Spleen (tissue), 13 donors: ENCODE measurements at places on chromosomes 3 and 15. TPM values are rescaled to one million over a fixed set of nuclear protein-coding genes. Genes with fewer than 3 reads are reported as not detected.

KIF23 gene
- polyA plus RNA-seq = 3.1 TPM

SOX2 gene
- 0.02 TPM for polyA plus RNA-seq

HCN4 gene
- not detected for polyA plus RNA-seq

CKMT1A gene
- not detected for polyA plus RNA-seq

BCL2A1 gene
- 47.2 TPM for polyA plus RNA-seq

DNA sequence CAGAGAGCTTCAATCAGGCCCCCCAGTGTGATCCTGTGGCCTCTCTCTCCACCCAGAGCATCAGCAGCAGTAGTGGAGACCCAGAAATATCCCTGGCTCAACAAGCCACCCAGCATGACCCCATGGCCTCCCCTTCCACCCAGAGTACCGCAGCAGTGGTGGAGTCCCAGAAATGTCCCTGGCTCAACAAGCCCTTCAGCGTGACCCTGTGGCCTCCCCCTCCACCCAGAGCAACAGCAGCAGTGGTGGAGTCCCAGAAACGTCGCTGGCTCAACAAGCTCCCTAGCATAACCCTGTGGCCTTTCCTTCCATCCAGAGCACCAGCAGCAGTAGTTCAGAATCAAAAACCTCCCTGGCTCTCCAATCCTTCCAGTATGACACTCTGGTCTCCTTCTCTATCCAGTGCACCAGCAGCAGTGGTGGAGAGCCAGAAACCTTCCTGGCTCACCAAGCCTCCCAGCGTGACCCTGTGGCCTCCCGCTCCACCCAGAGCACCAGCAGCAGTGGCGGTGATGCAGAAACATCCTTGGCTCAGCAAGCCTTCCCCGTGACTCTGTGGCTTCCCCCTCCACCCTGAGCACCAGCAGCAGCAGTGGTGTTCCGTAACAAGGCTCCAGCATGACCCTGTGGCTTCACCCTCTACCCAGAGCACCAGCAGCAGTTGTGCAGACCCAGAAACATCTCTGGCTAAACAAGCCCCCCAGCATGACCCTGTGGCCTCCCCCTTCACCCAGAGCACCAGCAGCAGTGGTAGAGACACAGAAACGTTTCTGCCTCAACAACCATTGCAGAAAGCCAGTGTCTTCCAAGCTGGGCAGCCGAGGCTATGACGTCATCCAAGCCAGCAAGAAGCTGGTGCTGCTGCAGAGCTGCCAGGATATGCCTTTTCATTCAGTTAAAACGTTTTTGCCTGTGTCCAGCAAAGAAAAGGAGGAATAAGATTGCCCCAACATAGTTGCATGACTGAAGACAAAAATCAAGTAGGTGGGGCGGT, 61.3 kb upstream of the TAMM41 start:
- no peak for DNase-seq

- DNase-seq = no peak
Observed at GRCh38 chr15:58410353-58410752, 21.4 kb upstream of the LIPC start.

- DNase-seq = no peak
Observed at GRCh38 chr3:192620275-192620674, 107.1 kb downstream of the FGF12 start.

DNA sequence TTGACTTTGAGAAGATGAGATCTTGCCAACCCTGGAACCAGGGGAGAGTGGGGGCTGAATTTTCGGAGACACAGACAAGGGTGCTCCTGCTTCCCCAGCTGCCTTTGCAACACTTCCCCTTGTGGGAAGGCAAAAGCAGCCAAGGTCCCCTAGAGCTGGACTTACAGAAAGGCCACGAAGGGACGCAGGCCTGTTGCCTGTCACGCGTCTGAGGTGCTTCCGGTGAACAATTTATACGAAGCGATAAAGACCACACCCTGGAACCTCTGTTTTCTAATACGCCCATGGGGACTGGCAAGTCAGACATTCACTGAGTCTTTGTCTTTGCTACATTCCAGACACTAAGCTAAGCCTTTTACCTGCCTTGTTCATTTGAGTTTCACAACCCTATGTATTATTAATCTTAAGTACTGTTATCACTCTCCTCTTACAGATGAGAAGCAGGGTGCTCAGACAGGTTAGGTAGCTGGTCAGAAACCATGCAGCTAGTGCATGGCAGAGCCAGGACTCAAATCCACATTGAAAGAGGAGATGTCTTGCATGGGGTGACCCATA, 13.2 kb downstream of the MEGF11 start:
- no peak for DNase-seq

GRCh38 chr3:188006726-188007393, 147.1 kb upstream of the LPP start:
- DNase-seq = no peak

DNA sequence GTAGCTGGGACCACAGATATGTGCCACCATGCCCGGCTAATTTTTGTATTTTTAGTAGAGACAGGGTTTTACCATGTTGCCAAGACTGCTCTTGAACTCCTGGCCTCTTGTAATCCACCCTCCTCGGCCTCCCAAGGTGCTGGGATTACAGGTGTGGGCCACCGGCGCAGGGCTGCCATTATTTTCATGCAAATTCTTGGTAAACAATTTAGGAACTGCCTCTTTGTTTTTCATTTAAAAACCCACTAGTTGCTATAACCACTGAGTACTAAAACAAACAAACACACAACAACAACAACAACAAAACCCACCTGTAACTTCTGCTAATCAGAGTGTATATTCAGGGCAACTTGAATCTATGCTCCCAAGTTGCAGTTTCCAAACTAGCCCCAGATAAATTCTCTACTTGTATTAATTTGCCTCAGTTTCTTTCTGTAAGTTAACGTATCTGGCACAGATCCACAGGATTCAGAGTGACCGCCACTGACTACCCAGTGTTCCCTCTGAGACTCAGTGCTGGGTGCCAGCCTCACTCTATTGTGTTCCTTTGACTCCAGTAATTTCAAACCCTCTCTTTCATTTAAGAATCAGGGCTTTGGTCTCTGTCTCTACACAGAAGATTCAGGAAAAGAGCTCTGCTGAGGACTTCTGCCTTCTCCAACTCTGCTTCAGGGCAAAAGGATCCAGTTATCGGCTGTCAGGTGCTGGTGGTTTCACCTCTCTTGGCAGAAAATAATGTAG, 18.6 kb upstream of the ZNF710 start:
- no peak for DNase-seq

DNA sequence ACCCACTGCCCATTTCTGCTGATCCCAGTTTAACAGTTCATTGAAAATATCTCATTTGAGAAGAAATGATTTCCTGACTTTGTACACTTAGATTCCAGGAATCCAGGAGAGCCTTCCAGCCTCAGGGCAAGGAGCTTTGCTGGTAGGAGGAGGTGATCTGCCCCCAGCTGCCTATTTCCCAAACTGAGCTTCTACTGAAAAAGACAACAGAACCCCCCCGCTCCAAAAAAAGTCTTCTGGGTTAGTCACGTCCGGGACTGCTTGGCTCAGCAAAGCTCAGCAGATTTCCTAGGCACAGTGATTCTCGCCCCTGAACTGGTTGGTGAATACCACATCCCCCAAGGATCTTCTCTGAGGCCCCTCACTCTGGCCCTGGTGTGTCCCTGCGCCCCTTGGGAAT, 13.1 kb downstream of the SLC6A6 start:
- DNase-seq = no peak

GRCh38 chr3:136617198-136617597, 135.0 kb downstream of the STAG1 start:
- DNase-seq = no peak

- no peak for DNase-seq
Observed at GRCh38 chr15:42324308-42324707, 35.0 kb upstream of the CAPN3 start.

DNA sequence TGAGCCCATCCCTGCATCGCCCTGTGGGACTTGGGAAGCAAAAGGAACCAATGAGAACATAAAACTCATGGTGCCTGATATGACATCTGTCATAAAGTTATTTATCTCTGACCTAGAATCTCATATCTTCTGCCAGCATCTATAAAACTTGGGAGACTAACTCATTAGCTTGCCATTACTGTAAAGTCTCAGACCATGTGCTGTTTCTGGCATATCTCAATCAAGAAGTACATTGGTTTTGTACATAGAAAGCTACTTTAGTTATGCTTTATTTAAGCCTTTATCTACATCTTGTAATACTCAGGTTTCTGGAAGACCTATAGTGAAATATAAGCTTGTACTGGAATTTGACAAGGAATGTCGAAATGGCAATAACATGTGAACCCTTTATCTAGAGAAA, 112.5 kb downstream of the ZNF385D start:
- no peak for DNase-seq

GRCh38 chr3:121155028-121155427, 247.0 kb downstream of the STXBP5L start:
- no peak for DNase-seq

DNA sequence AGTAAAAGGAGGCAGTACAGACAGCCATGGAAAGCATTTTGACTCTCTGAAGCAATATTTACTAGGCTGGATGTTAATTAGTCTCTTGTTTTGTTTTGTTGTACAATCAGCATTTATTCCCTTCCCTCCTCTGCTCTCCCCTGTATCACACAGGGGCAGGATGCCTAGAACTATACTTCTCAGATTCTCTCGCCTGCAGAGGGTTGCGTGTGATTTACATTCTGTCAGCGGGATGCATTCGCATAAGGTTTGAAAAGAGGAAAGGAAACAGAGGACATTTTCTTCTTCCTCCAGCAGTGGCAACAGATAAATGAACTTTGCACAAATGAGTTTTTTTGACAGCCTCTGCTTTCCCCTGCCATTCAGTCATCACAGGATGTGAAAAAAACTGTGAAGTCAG, 188.3 kb downstream of the RSL24D1 start:
- no peak for DNase-seq

DNA sequence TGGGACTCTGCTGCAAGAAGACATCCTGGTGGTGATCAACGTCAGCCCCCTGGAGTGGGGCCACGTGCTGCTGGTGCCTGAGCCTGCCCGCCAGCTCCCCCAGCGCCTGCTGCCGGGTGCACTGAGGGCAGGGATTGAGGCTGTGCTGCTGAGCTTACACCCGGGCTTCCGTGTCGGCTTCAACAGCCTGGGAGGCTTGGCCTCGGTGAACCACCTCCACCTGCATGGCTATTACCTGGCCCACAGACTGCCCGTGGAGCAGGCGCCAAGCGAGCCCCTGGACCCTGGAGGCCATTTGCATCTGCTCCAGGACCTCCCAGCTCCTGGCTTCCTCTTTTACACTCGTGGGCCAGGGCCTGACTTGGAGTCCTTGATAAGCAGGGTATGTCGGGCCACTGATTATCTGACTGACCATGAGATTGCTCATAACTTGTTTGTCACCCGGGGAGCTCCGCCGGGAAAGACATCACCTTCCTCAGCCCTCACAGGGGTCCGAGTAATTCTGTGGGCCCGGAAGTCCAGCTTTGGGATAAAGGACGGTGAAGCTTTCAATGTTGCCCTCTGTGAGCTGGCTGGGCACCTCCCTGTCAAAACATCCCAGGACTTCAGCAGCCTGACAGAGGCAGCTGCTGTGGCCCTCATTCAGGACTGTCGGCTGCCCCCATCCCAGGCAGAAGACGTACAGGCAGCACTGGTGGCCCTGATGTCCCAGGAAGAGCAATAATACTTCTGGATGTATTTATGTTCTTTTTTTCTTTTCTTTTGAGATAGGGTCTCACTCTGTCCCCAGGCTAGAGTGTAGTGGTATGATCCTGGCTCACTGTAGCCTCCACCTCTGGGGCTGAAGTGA, 7.6 kb downstream of the GDPGP1 start:
- no peak for DNase-seq

- DNase-seq = no peak
Observed at GRCh38 chr3:66665021-66665695, 164.3 kb upstream of the LRIG1 start.
